ENCODE measurements at places on chromosomes 1 and 21.

GRCh38 chr1:83905315-83905907 is 93.5 kb downstream of the TTLL7 start:
- peak; percentile 29 for DNase-seq

DNA sequence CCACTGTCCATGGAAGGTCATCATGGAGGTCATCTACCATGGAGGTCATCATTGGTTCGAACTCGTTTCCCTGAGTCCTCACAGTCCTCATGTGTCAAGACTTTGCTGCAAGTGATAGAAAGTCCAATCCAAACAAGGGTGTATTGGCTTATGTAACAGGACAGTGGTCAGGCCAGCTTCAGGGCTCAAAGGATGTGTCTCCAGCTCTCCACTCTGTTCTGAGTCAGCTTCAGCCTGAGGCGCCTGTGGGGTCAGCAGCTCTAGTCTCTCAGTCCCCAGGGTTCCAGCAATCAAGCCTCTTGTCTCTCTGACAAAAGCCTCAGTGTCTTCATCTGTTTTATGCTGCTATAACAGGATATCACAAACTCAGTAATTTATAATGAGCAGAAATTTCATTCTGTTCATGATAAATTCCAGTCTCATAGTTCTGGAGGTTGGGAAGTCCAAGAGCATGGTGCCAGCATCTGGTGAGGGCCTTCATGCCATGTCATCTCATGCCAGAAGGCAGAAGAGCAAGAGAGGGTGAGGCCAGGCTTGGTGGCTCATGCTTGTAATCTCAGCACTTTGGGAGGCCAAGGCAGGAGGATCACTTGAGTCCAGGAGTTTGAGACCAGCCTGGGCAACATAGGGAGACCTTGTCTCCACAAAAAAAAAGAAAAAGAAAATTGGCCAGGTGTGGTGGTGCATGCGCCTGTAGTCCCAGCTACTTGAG is 19.5 kb downstream of the A3GALT2 start:
- DNase-seq: peak; percentile 37

GRCh38 chr1:117341123-117341522 is 26.1 kb upstream of the MAN1A2 start:
- DNase-seq: no peak

DNA sequence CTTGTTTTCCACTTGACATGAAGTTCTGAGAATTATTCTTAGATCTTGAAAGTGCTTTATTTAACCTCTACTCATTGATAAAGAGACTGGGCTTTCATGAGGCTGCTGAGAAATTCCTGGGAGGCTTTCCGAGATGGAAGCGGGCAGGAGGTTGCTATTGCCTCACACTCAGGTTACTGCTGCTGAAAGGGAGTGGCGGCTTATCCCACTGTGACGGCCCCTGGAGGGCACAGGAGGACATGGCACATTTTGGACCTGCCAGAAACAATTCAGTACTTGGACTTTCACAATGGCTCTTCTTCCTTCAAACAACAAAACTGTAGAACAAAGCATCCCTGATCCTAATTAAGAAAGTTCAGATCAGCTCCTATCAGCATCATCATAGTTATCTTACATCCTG is 16.2 kb upstream of the MARK1 start:
- no peak for DNase-seq

- peak; percentile 73 for DNase-seq
Observed at GRCh38 chr1:68916221-68916902, 419.5 kb upstream of the DEPDC1 start.
